LNCaP clone FGC (cell line): ENCODE measurements at places on chromosomes 2 and 18.

GRCh38 chr2:28011322-28011737, 120.8 kb downstream of the BABAM2 start:
- DNase-seq, result no peak

GRCh38 chr2:236510034-236510433, 59.6 kb upstream of the ACKR3 start:
- DNase-seq, result no peak

DNA sequence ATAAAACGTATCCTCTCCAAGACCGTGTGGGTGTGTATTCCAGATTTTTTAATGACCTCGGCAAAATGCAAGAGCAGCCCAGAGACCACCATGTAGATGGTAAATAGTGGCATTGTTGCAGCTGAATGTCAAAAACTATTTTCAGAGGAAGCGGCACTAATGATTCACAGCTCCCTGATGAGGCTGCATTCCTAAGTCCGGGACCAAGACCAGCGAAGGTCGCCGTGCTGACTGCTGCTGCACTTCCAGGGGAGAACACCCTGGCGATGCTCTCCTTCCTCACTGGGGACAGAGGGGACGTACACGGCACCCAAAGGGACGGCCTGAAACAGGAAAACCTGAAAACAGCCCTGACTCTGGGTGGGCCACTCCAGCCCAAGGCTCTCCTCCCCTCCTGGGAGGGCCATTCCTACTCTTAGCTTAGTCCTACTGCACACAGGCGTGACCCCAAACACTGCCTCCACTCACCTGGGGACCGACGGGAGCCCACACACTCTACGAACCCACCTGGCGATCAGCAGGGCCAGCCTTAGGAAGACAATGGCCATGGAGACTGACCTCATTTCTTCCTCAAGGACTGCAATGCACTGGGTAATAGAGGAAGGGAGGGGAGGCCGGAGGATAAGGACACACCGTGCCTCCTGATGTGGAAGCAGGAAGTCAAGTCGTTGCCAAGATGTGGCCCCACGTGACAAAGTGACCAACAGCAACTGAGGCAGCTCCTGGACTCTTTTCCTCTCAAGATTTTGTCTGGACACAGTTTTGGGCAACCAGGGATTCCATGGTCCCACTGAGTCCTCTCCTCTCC, 82.8 kb downstream of the ZNF516 start:
- no peak for DNase-seq

DNA sequence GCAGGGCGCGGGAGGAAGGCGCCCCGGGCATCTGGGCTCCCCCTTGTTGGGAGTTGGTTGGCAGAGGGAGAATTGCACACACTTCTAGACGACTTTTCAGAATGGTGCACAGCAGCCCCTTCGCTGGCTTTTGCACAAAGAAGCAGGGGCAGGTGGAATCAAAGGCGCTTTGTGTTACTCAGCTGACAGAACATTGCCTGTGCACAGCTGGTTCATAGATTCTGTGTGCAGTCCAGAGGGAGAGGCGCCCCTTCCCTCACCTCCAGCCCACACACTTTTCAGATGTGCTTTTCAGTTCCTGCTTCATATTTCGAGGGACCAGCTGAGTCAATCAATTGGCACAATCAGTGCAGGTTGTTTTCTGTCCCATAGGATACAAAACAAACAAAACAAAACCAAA, 348.4 kb upstream of the RAB12 start:
- DNase-seq, result no peak

DNA sequence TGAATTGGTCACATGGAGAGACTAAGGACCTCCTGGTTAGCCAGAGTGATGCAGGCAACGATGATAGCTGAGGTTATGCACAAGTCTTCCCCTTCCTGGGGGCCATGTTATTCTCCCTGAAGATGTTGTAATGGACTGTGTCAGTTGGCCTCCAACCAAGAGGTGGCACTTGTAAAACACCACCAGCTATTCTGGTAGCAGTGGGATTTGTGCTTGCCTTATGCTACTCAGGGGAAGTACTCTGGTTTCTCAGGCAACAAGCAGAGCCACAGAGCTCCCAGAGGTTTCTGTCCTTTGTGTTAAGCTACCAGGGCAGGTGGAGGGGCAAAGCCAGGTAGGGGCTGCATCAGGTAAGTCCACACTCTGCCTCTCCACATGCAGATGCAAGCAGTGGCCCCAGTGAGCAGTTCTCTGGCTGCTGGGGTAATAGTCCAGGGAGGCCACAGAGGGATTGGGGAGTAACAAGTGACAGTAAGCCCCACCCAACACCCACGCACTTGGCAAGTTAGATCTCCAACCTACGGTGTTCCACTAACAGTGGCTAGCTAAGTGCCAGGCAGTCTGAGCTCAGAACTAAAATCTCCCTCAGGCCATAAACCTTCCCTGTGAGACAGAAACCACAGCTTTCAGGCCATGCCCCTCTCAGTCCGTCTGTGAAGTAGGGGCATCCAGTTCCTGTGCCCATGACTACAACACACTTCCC, 99.7 kb downstream of the RND3 start:
- DNase-seq, result no peak

DNA sequence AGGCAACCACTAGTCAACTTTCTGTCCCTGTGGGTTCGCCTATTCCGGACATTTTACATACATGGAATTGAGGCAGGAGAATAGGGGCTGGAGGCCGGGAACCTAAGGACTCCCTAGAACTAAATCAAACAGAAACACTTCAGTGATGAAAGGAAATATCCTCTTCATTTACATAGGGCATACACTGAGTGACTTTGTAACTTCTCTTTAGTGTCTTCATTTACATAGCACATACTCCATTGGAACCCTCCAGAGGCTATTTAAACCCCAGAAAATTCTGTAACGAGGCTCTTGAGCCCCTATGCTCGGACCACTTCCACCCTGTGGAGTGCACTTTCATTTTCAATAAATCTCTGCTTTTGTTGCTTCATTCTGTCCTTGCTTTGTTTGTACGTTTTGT, 56.5 kb downstream of the CCDC195 start:
- DNase-seq, result no peak

DNA sequence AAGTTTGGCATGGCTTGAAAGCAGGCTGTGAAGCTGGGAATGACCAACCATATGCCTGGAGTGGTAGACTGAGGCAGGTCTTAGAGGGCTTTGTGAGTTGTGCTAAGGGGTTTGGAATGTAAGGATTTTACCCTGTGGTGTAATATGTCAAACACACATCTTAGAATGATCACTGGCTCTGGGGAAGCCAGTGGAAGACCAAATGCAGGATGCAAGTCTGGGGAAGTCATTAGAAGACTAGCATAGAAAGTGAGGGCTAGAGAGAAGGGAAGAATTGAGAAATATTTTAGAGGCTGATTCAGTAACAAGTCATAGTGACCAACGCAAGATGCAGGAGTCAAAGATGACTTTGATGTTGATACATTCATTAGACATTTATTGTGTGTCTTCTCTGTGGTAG, 3.5 kb upstream of the FHOD3 start:
- DNase-seq, result no peak
